ENCODE measurements at places on chromosomes 12 and 14.

GRCh38 chr12:2125651-2126522 lies 73.1 kb downstream of the CACNA1C start:
- DNase-seq, result no peak

GRCh38 chr12:68207276-68207675 lies 18.3 kb downstream of the IL26 start:
- no peak for DNase-seq

DNA sequence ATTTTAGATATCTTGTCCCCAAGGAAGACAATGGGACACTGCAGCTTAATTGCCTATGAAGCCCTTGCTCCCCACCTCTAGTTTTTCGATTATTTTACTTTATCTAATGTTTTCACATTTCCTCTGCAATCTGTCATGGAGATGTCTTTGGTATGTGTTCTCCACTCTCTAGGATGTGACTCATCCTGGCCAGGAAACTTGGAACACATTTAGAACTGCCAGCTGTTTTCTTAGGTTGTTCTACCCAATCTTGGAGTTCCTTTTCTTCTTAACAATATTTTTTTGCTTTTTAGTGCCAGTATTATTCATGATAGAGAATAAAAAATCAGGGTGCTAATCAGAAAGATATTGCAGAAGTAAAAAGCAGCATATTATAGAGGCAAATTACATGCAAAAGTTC lies 101.7 kb upstream of the CLEC14A start:
- DNase-seq, result no peak

GRCh38 chr14:106185837-106186233 lies 659.5 kb downstream of the TMEM121 start:
- DNase-seq, result no peak

GRCh38 chr14:24366413-24366720 lies 1.6 kb upstream of the NFATC4 start:
- no peak for DNase-seq

DNA sequence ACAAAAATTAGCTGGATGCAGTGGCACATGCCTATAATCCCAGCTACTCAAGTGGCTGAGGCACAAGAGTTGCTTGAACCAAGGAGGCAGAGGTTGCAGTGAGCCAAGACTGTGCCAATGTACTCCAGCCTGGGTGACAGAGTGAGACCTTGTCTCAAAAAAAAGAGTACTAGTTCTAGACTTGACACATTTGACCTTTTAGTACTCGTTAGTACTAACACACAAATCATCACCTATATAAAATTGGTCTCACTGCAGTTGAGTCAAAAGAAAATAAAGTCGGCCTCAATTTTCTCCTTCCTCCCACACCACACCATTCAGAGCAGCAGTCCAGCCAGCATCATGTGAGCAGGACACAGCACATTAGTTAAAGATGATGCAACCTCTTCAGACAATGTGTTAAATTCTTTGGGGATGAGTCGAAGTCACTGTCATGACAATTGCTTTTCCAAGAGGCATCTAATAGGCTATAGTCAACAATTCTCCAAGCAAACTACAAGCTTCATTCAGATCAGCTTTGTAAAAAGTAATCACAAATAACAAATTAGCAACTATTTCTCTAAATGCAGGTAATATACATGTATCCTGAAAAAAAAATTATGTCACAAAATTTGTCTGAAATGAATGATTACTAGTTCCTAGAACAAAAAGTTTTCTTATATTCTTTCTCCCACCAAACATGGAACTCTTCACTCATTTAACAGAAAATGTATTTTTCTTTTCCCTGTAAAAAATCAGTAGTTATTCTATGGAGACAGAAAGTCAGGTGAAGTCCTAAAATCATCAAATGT lies 55.6 kb downstream of the CLIP1 start:
- DNase-seq, result no peak

DNA sequence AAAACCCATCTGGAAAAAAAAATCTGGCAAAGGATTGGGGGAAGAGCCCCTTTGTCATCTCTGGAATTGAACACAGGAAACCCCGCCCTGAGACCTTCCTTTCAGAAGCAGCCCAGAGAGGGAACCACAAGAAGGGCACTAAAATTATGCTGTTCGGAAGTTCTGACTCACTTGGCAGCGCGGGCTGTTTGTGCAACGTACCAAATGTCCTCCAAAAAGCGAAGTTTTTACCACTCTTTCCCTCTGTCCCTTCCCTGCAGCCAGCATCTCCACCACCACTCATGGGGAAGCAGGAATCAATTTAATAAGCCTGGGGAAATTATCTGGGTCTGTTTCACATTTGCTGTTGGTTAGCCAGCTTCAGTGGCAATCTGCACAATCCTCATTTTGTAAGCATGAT lies 3.2 kb upstream of the SYNE3 start:
- DNase-seq, result no peak

Data from NCI-H1048 (cell line).